AG04450 (cell line): ENCODE measurements at places on chromosomes 3 and 15.

- no peak for DNase-seq
These were observed at the start of gene GPR176 for GRCh38 chr15:39919748-39920509. GPR176 (minus strand) TSS chr15:39920266; CDS start chr15:39920026, 240 bp downstream.

DNA sequence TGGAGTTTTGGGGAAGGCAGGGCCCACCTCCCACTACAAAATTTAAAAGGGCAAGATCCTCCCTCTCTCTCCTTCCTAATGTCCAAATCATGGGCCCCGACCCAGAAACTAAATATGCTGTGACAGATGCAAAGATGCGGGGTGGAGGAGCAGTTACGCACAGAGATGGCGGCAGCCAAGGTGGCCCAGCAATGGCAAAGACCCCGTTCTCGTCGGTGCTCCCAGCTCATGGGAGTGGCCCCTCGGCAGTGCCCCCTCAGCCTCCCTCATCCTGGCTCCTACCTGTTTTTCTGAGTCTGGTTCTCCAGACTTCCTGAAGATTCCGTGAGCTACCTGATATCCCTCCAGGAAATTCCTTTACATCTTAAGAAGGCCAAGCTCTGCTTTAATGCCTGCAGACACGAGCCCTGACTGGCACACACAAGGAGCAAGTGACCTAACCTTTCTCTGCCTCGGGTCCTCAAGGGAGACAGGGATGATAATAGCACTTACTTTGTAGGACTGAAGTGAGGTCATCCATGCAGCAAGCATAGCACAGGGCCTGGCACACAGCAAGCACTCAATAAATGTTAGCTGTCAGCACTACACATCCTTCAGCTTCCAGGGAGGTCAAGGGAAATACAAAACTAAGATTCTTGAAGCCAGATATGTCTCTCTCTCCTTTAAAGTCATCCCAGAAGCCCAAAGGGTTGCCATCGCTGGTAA is 103.5 kb downstream of the LSM3 start:
- DNase-seq: no peak

DNA sequence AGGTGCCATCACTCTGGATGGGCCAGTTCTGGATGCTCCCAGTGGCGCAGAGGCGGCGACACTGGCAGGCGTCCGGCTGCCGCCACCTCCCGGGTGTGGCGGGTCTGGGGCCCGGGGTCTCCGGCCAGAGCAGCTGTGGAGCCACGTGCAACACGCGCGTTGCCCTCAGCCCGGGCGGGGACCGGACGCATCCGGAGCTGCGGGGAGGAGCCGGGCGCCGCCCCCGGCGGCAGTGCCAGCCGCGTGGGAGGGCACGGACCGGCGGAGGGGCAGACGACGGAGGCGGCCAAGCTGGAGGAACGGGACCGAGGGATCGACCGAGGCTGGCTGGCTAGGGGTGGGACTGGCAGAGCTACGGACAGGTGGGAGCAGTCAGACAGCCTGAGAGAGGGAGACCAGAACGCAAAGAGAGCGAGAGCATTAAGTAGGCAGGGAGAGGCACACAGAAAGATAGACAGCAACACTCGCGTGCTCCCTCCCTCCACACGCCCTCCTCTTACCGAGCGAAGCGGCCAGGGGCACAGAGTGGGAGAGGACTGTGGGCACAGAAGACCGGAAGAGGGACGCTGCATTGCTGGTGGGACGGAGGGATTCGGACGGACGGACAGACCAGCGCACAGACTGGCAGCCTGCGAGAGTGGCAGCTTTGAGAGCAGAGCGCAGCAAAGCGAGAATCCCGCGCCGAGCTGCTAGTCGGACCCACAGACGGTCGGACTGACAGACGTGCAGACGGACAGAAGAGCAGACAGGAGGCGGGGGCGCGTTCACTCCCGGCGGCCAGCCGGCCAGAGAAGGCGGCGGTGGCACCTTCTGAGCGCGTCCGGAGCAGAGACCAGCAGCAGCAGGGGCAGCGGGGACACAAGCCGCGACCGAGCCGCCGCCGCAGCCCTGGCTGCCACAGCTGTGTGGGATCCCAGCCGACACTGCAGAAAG is at the start of gene ARPP21:
TSS of gene ARPP21 (plus strand) at position 272 of the 933 bp plus-strand sequence. CDS start 42,227 bp downstream, outside the sequence.
- DNase-seq: no peak

DNA sequence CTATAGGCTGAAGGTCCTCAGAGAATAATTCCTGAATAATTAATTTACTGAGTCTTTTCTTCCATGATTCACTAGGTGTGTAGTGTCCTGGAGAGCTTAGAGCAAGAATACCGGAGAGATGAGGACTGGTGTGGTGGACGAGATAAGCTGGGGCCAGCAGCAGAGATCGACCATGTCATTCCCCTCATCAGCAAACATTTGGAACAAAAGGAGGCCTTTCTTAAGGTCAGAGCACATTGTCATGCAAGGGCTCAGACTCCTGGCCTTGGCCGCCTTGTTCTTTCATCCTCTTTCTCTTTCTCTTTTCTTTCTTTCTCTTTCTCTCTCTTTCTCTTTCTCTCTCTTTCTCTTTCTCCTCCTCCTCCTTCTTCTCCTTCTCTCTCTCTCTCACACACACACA is 291.4 kb upstream of the UMPS start:
- DNase-seq: no peak

- no peak for DNase-seq
These were observed 59.6 kb downstream of the BDH1 start for GRCh38 chr3:197495999-197496745.

- DNase-seq: no peak
These were observed 118.5 kb downstream of the TLE3 start for GRCh38 chr15:69979262-69979661.

- no peak for DNase-seq
These were observed 68.0 kb upstream of the TRPM1 start for GRCh38 chr15:31169558-31169957.

- no peak for DNase-seq
These were observed 217.8 kb downstream of the SOX2 start for GRCh38 chr3:181929501-181929900.

- DNase-seq: no peak
These were observed 38.0 kb downstream of the SSR3 start for GRCh38 chr3:156516961-156517360.

GRCh38 chr3:175005193-175005592 is 146.1 kb downstream of the NAALADL2 start:
- no peak for DNase-seq

GRCh38 chr15:42035435-42035761 is 14.6 kb upstream of the PLA2G4E start:
- DNase-seq: no peak

GRCh38 chr3:160757233-160758106 is 1.4 kb downstream of the PPM1L start:
- no peak for DNase-seq

DNA sequence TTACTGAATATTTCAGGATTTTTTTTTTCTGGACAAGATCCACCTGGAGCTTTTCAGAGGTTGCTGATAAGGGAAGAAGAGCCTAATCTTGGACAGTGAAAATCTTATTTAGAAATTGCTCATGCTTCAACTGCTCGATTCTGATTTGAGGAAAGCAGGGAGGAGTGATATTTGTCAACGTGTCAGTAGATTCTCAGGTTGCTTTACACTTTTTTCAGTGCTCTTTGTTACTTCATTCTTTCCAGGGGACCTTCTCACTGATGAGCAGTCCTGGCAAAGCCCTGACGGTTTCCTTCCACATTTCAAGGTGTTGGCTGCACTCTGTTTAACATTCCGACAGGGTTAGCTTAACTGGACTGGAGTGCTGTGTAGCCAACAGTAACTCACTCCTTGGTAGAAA is 24.1 kb upstream of the RARB start:
- no peak for DNase-seq

DNA sequence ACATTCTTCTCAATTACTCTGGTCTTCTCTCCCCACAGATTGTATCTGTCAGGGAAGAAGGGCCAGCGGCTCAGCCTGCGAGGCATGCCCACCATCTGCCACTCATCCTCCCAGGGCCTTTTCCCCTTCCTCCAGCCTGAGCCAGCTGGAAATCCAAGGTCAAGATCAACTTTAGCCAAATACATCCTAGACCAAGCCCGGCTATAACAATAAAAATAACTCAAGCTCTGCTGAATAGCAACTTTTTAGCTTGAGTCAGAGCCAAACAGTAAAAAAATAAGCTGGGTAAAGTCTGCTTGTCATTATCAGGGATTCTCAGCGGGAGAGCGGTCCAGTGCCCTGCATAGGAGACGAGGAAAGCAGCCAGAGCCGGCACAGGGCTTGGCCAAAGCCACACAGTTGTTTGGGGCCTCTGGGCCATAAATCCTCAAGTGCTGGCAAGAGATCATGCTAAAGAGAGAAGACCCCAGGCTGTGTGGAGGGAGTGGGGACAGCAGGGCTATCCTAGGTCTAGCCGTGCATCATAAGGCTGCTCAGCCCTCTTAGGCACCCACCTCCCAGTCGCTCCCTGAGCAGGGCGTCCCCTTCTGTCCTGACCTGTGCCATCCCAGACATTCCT is 76.2 kb upstream of the HERC1 start:
- no peak for DNase-seq

- no peak for DNase-seq
These were observed 25.0 kb downstream of the FHIT start for GRCh38 chr3:61226166-61226686.

DNA sequence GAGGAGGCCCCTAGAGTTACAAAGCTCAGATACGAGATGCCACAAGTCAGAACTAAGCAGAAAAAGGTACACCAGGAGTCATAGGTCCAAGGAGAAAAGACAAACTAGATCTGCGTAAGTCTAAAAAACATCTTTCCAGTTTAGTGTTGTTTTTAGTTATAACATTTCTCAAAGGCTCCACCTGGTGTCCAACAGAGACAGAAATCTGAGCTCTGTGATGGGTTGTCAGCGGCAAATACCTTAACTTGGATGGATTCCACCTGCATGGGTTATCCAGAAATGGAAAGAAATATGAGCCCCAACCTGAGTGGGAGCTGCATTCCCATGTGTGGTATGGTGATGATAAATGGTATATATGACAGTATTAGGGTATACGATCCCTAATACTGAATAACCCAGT is 238.6 kb upstream of the CHRM5 start:
- DNase-seq: no peak

DNA sequence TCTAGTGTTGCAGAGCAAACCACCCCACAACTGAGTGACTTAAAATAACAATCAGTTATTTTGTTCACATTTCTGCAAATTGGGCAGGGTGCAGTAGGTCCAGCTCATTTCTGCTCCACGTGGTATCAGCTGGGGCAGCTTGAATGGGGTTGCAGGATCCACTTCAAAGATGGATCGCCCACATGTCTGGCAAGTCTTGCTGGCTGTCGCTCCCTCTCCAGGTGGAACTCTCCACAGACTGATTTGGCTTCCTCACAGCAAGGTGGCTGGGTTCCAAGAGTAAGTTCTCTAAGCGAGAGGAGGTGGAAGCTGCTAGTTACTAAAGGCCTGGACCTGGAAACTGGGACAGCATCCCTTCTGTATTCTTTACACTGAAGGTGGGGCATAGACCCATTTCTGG is 213.3 kb downstream of the SLC9A9 start:
- DNase-seq: no peak

DNA sequence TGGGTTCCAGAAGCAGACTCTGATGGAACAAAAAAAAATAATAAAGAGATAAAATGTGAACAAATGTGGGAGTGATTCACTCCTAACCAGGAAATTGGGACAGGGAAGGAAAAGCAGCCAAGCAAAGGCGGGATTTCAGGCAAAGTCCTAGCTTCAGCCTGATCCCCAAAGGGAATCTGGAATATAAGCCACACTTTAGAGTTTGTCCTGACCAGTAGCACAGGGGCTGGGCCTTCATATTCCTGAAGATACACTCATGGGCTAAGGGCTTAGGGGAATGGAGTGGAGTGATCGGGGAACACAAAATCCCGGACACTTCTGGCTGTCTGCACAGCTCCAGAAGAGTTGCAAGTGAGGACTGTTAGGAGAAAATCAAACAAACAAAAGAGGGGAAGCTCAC is 135.0 kb upstream of the COL8A1 start:
- no peak for DNase-seq

DNA sequence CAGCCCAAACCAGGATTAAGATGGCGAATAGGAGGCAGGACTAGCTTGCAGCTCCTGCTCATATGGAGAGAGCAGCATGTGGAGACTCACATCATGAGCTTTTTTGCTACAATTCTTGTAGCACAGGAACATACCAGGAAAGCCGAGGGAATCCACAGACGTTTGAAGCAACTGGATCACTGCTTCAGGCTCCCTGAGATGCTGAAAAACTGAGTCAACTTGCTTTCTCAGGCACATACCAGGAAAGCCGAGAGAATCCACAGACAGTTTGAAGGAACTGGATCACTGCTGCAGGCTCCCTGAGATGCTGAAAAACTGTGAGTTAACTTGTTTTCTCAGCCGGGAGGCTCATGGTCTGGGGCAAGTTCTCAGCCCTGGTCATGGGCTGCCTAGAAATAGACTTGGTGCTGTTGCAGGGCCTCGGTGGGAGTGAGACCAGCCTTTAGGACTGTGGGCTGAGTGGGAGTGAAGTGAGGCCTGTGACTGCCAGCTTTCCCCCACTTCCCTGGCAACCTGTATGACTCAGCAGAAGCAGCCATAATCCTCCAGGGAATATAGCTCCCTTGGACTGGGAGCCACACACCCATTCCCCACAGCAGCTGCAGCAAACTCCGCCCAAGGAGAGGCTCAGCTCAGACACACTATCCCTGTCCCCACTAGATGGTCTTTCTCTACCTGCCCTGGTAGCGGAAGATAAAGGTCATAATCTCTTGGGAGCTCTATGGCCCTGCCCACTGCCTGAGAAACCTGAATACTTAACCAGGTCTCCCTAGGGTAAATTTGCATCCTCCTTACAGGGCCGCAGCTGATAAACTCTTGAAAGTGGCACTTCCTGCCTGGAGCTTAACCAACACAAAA is 51.9 kb upstream of the PFN2 start:
- DNase-seq: no peak

- DNase-seq: no peak
These were observed 47.4 kb upstream of the SLITRK3 start for GRCh38 chr3:165243597-165243996.

DNA sequence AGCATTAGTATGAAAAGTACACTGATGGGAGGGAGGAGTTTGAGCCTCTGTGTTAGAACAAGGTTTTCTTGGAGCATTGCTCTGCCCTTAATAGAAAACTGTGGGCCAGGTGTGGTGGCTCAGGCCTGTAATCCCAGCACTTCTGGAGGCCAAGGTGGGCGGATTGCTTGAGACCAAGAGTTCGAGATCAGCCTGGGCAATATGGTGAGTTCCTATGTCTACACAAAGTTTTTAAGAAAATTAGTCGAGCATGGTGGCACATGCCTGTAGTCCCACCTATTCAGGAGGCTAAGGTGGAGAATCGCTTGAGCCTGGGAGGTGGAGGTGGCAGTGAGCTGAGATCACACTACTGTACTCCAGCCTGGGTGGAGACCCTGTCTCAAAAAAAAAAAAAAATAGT is 103.7 kb downstream of the ATP10A start:
- DNase-seq: no peak

GRCh38 chr15:55230953-55231352 is 34.2 kb upstream of the RSL24D1 start:
- DNase-seq: no peak
